Renal cortex interstitium (tissue), 15 donors: ENCODE measurements at places on chromosomes 7 and 10. TPM values are rescaled to one million over a fixed set of nuclear protein-coding genes. Genes with fewer than 3 reads are reported as not detected.

Gene VWC2
- 1.0 TPM for polyA plus RNA-seq

Gene LOXL4
- polyA plus RNA-seq: 4.3 TPM

Gene C7orf33
- polyA plus RNA-seq: not detected

Gene FAM25A
- not detected for polyA plus RNA-seq

- no peak for DNase-seq
Observed at GRCh38 chr10:112232670-112233069, 49.1 kb upstream of the GPAM start.

DNA sequence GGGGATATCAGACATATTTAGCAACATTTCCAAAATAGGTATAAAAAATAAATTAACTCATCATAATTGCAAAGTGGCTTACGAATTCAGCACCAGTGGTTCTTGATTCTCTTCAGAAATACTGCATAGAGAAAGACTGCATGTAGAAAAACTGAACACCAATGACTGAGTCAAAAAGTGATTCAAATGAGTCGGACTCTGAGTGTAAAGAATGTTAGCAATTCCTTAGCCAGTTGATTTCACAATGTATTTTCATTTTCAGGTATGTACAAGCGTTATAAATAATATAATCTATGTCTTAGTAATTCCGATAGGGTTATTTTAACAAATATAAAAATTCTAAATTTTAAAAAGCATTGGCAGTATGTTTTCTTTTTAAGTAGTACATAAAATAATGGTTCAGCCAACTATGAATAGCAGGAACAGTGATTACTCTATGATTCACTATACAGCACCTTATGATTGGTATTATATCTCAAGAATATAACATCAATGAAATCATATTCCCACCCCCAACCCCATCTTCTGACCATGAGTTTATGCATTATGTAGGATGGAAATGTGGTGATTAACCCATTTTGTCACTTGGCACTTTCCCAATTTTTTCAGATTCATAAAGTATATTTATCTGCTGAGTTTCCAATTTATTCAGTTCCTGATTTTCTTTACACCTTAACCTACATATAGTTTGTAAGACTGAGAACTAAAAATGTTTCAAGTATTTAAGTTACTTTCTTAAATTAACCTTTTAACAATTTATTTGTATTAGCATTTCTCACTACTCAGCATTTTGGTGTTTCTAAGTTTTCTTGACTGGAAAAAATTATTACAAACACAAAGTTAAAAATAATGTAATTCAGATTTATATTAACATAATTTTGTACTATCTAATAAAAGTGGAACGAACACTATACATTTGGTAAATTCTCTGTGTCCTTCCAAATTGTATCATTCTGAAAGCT lies 33.9 kb downstream of the DNAJC1 start:
- DNase-seq: no peak

DNA sequence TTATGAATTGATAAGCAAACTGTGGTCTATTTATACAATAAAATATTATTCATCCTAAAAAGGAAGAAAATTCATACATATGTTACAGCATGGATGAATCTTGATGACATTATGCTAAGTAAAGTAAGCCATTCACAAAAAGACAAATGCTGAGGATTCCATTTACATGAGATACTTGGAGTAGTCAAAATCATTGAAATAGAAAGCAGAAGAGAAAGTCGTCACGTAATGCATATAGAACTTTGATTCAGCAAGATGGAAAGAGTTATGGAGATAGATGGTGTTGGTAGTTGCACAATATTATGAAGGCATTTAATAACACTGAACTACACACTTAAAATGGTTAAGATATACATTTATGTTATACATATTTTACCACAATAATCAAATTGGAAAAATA lies 309.7 kb upstream of the KLF6 start:
- no peak for DNase-seq

- DNase-seq: peak; percentile 75
Observed at GRCh38 chr7:45921699-45922519, 837 bp upstream of the IGFBP3 start.

- DNase-seq: no peak
Observed at GRCh38 chr7:16675277-16675676, 29.3 kb downstream of the BZW2 start.

DNA sequence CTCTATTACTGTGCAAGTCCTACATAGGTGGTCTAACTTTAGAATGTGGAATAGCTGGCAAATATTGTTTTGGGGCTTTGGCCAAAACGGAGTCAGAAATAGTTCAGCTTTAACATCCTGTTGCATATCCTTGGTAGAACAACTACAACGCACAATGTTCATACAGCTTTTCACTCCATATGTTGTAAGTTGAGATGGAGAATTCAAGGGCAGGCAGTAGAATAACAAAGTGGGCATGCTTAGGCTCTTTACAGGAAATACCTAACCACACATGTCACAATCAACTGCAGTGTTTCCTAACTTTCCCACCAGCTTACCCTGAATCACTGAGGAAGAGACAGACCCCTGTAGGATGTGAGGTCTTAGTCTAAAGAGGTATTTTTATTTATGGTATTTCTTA lies 122.3 kb downstream of the PPP1R3A start:
- DNase-seq: no peak

DNA sequence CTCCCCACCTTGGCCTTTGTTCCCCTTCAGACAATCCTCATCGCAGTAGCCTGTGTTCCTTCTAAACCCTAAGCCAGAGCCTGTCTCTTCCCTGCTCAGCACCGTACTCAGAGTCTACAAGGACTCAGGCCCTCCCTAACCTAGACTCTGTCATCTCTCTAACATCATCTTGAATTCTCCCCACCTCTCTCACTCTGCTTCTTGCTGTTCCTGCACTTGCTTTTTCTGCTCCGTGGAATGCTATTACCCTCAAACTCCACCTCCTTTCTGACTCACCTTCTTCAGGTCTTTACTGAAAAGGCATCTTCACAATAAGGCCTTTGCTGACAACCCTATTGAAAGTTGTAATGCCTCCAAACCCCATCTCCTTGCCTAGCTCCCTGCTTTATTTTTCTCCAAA lies 141.0 kb downstream of the DKK1 start:
- no peak for DNase-seq

- no peak for DNase-seq
Observed at GRCh38 chr10:43417950-43418768, 9.2 kb upstream of the HNRNPF start.
